Activated naive CD4-positive, alpha-beta T cell treated with anti-CD3 and anti-CD28 coated beads for 36 hours (primary cell): ENCODE measurements at places on chromosomes 13 and 19.

- DNase-seq, result no peak
Measured at GRCh38 chr13:71056581-71056980, 810.4 kb downstream of the DACH1 start.

- DNase-seq, result no peak
Measured at GRCh38 chr13:51801631-51802099, 2.3 kb downstream of the DHRS12 start.

- no peak for DNase-seq
Measured at GRCh38 chr19:32676186-32676894, 692 bp downstream of the RGS9BP start.

GRCh38 chr19:48571378-48572162 lies 19.6 kb downstream of the SULT2B1 start:
- no peak for DNase-seq

DNA sequence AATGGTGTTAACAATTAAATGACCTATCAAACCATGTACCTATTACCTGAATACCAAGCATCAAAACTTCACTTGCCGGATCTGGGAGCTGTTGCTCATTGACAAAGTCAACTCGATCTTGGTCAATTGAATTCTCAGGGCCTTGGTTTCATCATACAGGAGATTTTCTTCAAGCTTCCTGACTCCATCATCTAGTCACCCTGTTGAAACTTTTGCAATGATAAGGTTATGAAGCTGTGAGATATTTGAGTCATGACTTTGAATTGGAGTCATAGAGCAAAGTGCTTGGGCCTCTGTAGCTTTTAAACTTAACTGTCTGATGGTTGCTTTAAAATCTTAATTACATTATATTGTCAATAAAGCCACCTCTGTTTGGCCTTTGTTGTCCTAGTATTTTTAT lies 260.9 kb downstream of the COG6 start:
- DNase-seq, result no peak

DNA sequence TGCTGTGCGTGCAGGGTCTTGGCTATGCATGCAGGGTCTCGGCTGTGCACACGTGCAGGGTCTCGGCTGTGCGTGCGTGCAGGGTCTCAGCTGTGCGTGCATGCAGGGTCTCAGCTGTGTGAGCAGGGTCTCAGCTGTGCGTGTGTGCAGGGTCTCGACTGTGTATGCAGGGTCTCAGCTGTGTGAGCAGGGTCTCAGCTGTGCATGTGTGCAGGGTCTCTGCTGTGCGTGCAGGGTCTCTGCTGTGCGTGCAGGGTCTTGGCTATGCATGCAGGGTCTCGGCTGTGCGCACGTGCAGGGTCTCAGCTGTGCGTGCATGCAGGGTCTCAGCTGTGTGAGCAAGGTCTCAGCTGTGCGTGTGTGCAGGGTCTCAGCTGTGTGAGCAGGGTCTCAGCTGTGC lies 42.5 kb downstream of the RAB20 start:
- no peak for DNase-seq
